ENCODE measurements at places on chromosomes 2 and 18.

DNA sequence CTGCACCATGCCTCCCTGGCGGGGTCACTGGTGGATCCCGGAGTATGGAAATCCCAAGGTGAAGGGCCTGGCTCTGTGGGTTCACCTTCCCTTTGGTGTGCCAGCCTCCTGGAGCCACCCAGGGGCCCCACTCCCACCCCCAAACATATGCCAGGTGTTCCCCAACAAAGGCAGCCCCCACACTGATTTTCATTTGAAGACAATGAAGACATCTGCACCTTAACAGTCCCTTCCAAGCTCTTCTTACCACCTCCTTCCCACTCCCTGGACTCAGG lies 11.7 kb downstream of the BIN1 start:
- DNase-seq = no peak

GRCh38 chr2:233928594-233929351 lies 11.6 kb downstream of the TRPM8 start:
- no peak for DNase-seq

GRCh38 chr2:157587576-157587975 lies 41.1 kb downstream of the ACVR1C start:
- DNase-seq = no peak

- no peak for DNase-seq
These were observed 1.0 kb upstream of the REV1 start for GRCh38 chr2:99490623-99491461.

DNA sequence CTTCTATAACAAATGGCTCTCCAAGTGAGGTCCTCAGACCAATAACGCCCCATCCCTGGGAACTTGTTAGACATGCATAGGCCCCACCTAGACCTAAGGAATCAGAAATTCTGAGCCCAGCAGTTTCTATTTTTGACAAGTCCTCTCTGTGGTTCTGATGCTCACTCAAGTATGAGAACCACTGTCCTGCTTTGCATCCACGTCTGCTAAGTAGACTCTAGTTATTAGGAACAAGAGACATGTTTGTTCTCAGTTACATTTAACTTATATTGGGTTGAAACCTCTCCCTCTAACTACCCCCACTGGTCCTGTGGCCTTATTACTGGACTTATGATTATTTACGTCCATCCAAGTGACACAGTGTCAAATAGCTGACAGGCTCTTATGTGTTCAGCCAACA lies 70.3 kb downstream of the TMEM17 start:
- DNase-seq = no peak

DNA sequence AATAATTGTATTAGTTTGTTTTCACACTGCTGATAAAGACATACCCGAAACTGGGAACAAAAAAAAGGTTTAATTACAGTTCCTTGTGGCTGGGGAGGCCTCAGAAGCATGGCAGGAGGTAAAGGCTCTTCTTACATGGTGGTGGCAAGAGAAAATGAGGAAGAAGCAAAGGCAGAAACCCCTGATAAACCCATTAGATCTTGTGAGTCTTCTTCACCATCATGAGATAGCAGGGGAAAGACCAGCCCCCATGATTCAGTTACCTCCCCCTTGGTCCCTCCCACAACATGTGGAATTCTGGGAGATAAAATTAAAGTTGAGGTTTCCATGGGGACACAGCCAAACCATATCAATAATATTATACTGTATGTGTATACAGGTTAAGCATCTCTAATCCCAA lies 73.3 kb upstream of the CABLES1 start:
- no peak for DNase-seq

GRCh38 chr18:9429662-9429993 lies 45.7 kb upstream of the RALBP1 start:
- DNase-seq = no peak

GRCh38 chr2:216222650-216223352 lies 113.7 kb downstream of the XRCC5 start:
- DNase-seq = no peak

- no peak for DNase-seq
These were observed 286.8 kb upstream of the PXDN start for GRCh38 chr2:2031101-2031500.

DNA sequence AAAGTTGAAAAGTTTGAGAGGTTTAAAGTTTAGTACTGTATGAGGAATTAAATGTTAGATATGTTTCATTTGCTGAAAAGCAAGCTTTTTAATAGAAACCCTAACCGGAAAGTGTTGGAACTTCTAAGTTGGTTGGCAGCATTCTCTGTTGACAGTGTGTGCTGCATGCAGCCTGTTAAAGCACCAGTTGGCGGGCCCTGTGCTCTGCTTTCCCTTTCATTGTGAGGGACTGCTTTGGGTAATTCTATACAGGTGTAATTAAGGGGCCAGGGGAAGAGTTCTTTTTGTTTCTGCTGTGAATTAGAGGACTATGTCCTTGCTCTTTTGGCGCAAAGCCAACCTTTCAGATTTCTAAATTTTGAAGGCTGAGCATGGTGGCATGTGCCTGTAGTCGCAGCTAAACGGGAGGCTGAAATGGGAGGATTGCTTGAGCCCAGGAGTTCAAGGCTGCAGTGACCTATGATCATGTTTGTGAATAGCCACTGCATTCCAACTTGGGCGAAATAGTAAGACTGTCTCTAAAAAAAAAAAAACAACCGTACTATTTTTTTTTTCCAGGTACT lies 20.1 kb downstream of the PLEKHB2 start:
- DNase-seq = no peak

- DNase-seq = no peak
These were observed 638.6 kb upstream of the SLC39A10 start for GRCh38 chr2:195018462-195018861.

DNA sequence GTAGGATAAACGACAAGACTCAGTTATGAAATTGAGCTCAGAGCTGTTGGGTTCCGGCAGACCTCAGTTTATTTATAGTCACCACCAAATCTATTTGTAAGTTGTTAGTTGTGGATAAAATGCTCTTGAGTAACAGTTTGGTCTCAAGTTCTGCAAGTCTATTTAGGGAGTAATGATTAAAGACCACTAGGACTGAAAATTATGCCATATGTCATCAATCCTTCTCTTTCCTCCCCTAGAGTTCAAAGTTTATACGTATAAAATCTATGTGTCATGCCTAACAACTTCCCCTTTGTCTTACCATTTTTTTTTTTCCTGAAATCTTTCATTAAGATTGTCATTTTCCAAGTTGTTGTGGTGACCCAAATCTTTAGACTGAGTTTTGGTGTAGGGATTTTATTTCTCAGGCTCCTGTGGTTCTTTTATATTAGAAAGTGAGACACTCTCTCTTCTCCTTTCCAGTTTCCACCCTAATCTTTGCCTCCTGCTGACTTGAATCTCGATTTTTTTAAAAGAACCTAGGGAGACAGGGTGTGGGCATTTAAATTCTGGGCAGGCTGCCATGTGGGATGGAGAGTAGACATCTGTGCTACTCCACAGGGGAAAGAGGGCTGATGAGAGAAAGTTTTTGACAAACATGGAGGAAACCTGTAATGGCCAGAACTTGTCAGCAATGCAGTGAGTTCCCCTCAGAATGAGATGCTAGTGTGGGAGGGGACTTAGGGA lies 51.0 kb downstream of the LAMA3 start:
- no peak for DNase-seq

GRCh38 chr2:188512456-188512855 lies 220.8 kb downstream of the GULP1 start:
- no peak for DNase-seq

GRCh38 chr2:25539136-25539535 lies 134.2 kb downstream of the DTNB start:
- no peak for DNase-seq

- DNase-seq = no peak
These were observed 440.5 kb upstream of the SMIM21 start for GRCh38 chr18:75868031-75868430.

DNA sequence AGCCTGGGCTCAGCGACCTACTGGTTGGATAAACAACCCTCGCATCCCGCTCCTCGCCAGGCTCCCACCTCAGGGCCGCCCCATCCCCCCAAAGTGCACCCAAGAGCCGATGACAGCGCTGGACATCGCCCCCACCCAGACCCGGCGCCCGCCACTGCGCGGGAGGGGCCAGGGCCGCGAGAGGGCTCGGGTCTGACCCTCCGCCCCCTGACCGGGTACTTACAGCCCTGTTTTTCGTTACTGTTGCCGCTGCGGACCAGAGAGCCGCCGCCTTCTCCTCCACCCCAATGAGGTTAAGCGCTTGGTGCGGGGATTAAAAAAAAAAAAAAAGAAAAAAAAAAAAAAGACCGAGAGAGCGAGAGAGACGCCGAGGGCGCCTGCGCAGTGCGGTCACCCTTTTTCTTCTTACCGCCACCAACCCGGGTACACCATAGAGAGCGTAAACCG lies at the start of gene CLASP1:
CLASP1 (minus strand) TSS at position 314 of the 447 bp plus-strand sequence. CDS start 43,567 bp downstream, outside the sequence.
- DNase-seq = no peak

DNA sequence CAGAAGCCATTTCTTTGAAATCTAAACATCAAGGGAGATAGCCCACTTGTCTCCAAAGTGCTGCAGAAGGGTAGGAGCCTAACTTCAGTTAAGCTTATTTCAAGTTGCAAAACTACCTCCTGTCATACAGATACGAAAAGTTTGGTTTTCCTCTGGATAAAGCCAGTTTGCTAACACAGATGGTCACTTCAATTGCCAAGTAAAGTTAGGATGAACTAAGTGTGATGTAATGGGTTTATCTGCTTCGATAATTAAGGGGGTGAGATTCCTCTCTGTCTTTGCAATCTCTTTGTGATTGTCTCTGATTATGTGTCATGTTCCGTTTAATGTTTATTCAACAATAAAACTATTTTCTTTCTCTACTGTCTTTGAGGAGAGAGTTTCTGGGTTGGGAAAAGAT lies 156.4 kb downstream of the SLC39A10 start:
- no peak for DNase-seq

- DNase-seq = no peak
These were observed 620.8 kb upstream of the ACVR2A start for GRCh38 chr2:147224070-147224469.

DNA sequence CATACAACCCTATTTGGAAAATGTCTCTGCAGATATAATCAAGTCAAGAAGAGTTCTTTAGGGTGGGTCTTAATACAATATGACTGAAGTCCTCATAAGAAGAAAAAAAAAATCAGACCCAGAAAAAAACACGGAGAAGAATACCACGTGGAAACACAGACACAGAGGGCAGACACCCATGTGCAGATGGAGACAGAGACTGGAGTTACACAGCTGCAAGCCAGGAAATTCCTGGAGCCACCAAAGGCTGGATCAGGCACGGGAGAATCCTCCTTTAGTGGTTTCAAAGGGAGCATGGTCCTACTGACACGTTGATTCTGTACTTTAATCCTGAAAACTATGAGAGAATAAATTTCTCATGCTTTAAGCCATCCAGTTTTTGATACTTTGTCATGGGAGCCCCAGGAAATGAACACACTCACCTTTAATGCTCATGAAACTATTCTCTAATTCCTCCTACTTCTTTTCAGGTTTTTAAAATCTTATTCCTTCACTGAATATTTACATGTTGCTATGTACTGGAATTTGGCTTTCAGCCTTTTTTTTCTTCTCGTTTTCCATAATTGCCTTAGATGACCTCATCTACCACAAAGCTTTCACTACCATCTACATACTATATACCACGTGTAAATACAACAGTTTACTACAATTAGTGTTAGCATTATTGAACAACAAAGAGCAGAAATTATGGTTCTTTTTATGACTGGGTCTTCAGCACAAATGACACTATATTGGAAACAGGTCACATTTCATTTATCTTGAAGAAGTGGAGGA lies 529.1 kb downstream of the IRS1 start:
- DNase-seq = no peak

- no peak for DNase-seq
These were observed 39.3 kb downstream of the ZAP70 start for GRCh38 chr2:97752342-97753334.

DNA sequence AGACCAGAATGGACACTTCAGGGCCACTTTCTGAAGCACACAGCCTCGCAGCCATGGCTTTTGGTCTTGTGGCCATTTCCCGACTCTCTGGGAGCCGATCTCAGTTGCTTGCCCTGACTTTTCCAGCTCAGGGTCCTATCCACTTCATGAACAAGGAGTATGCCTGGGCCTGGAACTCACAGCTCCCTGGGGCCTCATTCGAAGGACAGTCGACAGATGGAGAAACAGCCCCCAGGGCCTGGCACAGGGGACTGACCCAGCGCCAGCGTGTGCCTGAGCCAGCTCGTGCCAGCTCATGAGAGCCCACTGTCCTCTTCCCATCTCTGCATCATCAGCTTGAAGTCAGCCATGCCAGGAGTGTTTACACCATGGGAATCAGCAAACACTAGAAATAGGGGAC lies 134.6 kb upstream of the GPC1 start:
- no peak for DNase-seq

DNA sequence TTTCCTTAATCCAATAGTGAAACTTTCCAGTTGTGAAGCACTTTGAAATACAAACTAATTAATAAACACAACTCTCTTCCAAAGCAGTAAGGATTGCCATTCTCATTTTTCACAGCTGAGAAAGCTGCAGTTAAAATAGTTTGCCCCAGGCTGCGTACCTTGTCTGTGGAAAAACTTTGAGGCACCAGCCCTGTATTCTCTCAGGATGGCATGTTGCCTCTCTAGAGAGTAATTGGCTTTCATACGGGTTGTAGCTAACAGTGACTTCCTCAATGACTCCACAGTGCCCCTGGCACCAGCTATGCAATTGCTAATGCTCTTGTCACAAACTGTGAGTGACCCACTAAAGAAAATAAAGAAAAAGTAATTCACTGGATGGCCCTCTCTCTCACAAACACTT lies 345.7 kb downstream of the MTX2 start:
- DNase-seq = no peak

GRCh38 chr18:13791181-13791580 lies 32.8 kb upstream of the MC5R start:
- no peak for DNase-seq

GRCh38 chr2:223100061-223100511 lies 48.1 kb downstream of the KCNE4 start:
- DNase-seq = no peak

DNA sequence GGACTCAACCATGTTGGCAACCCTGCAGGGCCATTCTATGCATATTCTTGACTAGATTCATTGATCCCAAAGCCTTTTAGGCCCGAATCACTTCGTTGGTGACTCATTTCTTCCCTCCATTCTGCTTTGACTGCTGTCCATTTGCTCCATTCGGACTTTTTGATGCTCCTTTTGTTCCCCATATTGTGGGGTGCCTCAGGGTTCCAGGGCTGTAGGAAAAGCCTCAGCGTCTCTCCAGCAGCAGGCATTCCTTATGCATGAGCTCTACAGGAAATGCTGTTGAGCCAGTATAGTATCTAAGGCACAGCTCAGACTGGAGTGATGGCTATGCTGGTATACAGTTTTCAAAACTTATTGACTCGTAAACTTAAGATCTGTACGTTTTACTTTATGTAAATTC lies 292.6 kb downstream of the PRKCE start:
- DNase-seq = no peak

DNA sequence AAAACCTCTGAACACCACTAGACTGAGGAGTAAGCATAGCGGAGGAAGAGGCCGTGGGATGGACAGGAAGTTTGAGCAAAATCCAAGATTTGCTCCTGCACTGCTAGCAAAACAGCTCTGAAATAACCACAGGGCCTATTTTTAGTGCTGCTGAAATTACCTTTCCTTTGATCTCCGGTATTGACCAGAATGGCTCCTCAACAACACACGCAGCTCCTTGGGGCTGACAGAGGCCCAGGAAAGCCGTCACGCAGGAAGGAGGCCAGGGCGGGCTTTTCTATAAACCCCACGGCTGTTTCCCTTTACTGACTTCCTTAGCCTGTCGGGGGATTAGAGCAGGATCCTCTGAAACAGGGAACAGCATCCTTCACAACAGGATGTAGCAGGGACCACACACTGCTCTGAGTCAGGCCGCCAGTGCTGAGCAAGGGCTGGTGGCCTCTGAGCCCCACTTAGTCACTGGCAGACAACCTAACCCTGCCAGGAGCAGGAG lies 80.8 kb upstream of the LCLAT1 start:
- DNase-seq = no peak

GRCh38 chr18:2304378-2305175 lies 266.7 kb downstream of the METTL4 start:
- no peak for DNase-seq
